ENCODE measurements at places on chromosomes 2 and 18. TPM values are rescaled to one million over a fixed set of nuclear protein-coding genes. Genes with fewer than 3 reads are reported as not detected.

The COLEC12 gene
- 56.4 TPM for total RNA-seq

The MCM6 gene
- 12.7 TPM for total RNA-seq

The IL1F10 gene
- not detected for total RNA-seq

The IL36RN gene
- total RNA-seq, result not detected

The ABCG5 gene
- total RNA-seq, result not detected

The SLC16A14 gene
- 3.3 TPM for total RNA-seq

The SCYGR1 gene
- total RNA-seq, result not detected

The LRATD1 gene
- 1.5 TPM for total RNA-seq

The TXNDC2 gene
- not detected for total RNA-seq
